ENCODE measurements at places on chromosomes 6 and 20.
A peak's percentile ranks its signal among the peaks of the same experiment; 100 is the strongest.

- no peak for DNase-seq
Measured at GRCh38 chr20:45174434-45175364, at the start of gene PI3. Gene PI3, plus strand, starts transcription at chr20:45174902. Its CDS starts 21 bp downstream, at chr20:45174923.

GRCh38 chr6:136401749-136402148 is 112.1 kb upstream of the BCLAF1 start:
- no peak for DNase-seq

DNA sequence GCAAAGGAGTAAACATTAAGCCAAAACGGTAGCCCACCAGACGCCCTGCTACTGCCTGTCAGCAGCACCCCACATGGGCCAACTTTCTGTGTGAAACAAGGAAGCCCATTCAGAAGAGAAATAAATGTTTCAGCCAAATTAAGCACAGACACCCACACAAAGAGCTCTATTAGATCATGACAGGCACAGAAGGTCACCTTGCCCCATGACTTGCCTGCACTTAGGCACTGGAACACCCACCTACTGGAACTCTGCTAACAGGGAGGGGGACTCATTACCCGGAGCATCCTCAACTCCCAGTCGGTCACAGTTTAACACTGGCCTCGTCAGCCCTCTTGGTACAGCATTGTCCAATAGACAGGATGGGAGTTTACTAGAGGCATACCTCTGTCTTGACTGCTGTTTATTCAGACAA is 31.8 kb downstream of the GFOD1 start:
- no peak for DNase-seq

- no peak for DNase-seq
Measured at GRCh38 chr6:92979281-92979680, 440.1 kb downstream of the EPHA7 start.

- DNase-seq = no peak
Measured at GRCh38 chr6:7726416-7727085, 652 bp downstream of the BMP6 start.

DNA sequence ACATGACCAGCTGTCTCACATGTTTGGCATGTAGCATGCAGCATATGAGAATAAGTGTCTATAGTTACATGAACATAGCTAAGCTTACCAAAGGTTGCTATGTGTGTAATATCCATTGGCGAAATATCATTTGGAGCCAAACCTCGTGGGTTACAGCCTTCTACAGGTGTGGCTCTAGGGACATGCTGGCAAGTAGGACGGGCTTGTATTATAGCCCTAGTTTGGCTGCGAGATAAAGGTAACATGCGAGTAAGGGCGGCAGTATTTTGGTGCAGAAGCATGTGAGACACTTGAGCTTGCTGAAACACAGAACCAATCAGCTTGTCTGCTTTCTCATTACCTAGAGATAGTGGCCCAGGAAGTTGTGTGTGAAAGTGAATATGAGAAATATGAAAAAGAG is 6.5 kb upstream of the ABHD12 start:
- DNase-seq = no peak

- no peak for DNase-seq
Measured at GRCh38 chr20:41141153-41141815, 3.9 kb downstream of the PLCG1 start.

GRCh38 chr6:85561750-85562357 is 31.8 kb downstream of the SNX14 start:
- no peak for DNase-seq

DNA sequence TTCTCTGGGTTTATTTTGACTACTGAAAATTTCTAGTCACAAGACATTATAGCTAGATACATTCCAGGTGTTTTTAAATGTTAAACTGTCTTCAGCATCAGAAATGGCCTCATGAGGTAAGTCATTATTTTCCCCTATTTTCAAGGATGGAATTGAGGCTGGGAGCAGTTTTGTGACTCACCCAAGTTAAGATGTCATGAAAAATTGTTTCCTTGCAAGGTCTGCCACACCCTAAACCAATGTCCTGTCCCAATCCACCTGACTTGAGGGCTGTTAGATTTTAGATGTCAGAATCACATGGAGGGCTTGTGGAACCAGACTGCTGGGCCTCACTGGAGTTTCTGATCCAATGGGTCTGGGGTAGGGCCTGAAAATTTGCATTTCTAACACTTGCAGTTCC is 16.9 kb downstream of the SLC22A3 start:
- DNase-seq = no peak

DNA sequence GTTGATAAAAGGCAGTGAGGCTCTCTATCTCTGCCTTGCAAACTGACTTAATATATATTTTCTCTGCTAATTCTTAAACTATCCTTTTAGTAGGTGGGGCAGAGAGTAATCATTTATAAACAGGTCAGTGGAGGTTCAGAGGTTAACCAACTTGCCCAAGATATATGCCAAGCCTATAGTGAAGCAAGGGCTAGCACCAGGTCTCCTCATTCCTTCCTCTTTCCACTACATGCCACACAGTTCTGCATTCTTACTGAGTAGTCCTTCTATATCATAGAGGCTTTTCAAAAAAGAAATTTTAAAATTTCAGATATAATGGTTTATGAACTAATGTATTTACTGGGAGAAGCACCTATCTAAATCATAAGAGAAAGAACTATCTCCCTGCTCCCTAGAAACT is 8.5 kb downstream of the ARG1 start:
- no peak for DNase-seq

GRCh38 chr6:24858177-24858653 is 59.5 kb upstream of the ARMH2 start:
- no peak for DNase-seq

GRCh38 chr6:36848658-36849441 is 9.6 kb upstream of the CPNE5 start:
- DNase-seq = no peak

GRCh38 chr6:5260111-5260620 is 584 bp downstream of the LYRM4 start:
- DNase-seq = peak; percentile 62

DNA sequence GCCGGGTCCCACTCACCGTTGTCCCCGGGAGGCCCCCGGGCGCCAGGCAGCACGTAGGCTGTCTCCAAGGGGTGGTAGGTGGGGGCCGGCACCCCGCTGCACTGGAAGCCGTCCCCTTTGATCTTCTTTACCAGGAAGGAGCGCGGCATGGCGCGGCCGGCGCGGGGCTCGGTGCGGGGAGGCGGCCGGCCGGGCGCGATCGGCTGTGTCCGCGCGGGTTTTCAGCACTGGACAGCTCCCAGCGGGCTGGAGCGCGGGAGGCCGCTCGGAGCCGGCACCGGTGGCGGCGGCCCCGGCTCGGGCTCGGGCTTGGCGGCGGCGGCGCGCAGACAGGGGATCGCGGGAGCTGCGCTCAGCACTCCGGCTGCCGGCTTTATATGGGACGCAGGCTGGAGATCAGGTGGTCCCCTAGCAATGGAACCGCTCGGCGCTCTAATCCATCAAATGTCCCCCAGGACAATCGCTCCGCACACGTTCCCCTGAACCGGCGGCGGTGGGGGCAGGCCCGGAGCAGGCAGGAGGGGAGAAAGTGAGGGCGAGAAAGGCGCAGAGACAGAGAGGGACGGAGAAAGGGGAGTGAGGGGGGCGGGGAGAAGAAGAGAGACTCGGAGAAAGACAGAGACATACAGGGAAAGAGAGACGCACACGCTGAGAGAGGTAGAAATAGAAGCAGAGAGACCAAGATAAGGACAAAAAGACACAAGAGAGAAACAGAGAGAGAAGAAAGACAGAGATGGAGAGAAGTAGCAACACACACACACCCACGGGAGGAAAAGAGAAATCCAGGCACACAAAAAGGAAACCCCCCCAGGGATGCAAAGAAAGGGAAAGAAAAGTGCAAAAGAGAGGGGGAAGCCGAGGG is at the start of gene SCRT2:
TSS of gene SCRT2 (minus strand) at position 350 of the 862 bp plus-strand sequence. CDS start at position 149, 201 bp downstream.
- DNase-seq = peak; percentile 24

DNA sequence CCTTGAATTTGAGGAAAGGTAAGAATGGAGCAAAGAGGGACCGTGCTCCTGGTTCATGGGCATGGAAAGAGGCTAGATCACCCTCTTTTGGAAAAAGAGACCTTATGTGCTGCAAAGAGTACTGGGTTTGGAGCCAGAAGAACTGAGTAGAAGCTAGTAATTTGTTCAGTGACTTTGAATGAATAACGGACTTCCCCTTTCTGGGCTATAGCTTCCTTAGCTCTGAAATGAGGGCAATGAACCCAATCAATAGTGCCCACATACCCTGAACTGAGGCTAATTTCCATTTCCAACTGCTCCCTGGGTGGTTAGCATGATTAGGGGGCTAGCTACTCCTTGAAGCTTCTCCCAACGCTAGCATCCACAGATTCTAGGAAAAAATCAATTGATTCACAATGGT is 121.4 kb downstream of the UNC5CL start:
- no peak for DNase-seq

DNA sequence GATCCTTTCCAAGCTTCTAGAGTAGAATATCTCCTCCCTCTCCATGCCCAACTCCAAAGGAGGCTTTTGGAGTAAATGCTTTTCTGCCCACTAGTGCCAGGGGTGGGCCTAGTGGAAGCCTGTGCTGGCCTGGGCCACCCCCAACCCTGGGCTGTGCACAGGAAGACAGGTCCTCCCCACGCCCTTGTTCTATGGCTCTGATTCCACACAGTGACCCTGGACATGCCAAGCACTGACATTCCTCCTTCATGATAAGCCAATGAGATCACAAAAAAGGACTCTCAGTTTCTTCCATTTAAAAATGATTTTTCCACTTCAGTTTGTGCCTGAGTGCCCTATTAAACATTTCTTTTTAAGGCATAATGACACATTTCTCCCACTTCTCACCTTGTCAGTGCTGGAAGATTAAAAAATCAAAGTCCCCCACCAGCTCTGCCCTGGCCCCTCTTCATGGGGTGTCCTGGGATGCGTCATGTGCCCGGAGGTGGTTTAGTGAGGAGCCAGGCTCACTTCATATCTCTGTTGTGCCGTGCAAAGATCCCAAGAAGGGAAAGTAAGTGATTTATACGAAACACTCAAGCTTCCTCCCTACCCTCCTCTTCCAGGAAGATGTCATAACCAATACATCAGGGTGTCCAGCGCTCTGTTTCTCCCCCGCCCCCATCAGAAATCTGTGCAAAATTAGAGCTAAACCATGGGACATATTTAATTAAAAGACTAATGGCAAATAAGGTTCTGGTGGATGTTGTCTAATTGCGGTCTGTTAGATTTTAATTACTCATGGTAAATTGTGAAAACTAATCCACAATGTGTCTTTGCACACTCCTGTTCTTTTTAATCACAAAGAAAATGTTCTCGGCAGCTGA is 255.0 kb downstream of the NRN1 start:
- DNase-seq = no peak

- DNase-seq = no peak
Measured at GRCh38 chr6:121480099-121480713, 44.8 kb downstream of the GJA1 start.
